ENCODE measurements at places on chromosomes 5 and 9.

DNA sequence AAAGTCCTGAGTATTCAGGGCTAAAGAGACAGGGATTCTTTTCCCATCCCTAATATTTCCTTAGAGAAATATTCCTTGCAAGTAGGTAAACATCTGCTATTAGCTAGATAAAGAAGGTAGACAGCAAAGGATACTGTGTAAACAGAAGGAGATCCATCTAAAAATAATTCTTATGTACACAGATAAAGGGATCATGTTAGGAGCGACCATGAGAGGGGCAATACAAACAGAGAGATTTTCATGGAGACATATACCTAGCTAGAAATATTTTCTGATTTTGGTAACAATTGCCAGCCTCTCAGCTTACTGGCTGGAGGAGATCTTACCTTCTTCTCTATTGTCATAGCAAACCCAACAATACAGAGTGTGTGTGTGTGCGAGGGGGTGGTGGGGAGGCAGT lies 184.6 kb upstream of the DMAC1 start:
- DNase-seq: no peak

DNA sequence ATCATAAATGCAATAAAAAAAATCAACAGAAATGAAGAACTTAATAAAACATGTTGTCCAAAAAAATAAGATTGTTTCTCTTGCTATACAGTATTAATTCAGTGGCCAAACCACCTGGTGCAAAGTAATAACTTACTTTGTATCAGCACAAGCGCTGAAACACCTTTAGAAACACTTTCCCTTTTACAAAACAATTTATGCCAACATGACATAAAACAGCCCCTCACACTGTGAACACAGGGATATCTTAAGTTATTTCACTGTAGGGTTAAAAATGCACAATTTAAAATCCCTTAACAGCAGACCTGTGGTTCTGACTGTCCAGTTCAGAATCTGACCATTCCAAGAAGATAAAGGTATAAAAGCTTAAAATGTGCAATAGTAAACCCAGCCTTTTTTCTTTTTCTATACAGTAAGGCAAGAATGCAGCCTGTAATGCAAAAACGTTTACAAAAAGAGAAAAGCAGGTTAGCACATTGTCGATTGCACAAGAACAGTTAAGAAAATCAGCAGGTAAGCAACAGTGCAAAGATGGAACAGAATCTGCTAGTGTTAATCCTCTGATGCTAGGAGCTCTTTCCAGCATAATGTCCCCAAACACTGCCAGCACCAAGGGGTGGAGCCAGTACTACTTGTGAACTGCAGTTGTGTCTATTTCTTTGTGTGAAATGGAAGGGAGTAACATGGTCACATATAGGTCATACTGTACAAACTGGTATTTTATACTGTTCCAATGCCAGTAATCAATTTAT lies 21.6 kb downstream of the RAB14 start:
- DNase-seq: no peak

DNA sequence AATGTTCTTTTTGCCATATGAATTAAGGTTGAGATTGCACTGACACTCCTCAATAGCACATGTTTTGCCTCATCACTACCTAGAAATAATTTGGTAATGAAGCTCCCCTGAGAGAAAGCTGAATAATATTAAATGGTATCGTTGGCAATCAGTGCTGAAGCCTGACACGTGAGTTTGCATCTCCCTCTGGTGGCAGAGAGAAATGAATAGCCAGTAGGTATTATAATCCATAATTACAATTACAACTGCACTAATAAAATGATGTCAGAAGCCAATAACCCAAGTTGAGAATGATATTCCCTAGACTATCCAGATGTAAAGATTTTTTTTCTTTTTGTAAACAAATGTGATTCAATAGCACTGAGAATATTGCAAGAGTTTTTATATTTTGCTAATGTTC lies 700.3 kb downstream of the PTPRD start:
- DNase-seq: no peak

- DNase-seq: no peak
Observed at GRCh38 chr5:123835421-123835820, 323.4 kb downstream of the CSNK1G3 start.

- no peak for DNase-seq
Observed at GRCh38 chr5:56802205-56802604, 13.1 kb upstream of the MAP3K1 start.

- DNase-seq: no peak
Observed at GRCh38 chr5:10679336-10679988, 81.6 kb downstream of the DAP start.

- no peak for DNase-seq
Observed at GRCh38 chr5:149455889-149456409, 76.9 kb upstream of the IL17B start.
